Regular cardiac myocyte (primary cell): ENCODE measurements at places on chromosomes 6 and 20. TPM values are rescaled to one million over a fixed set of nuclear protein-coding genes. Genes with fewer than 3 reads are reported as not detected.

Gene SMLR1
- total RNA-seq: 0.19 TPM in 1 of 2 replicates, not detected in the other

Gene BIRC7
- total RNA-seq: under 0.01 and 0.28 TPM in 2 replicates

Gene ALDH8A1
- total RNA-seq: 0.38 and 0.85 TPM in 2 replicates

Gene SIRPB2
- total RNA-seq: not detected in 2 replicates

Gene PCK1
- total RNA-seq: not detected in 2 replicates

Gene ATP6V1G2
- 1.2 and 5.1 TPM in 2 replicates for total RNA-seq

Gene ANGPT4
- under 0.01 TPM in 1 of 2 replicates, not detected in the other for total RNA-seq

Gene MCHR2
- not detected in 2 replicates for total RNA-seq

Gene FAM83C
- total RNA-seq: under 0.01 TPM in 1 of 2 replicates, not detected in the other

Gene GJA10
- not detected in 2 replicates for total RNA-seq

Gene MAFB
- under 0.01 and 0.19 TPM in 2 replicates for total RNA-seq

Gene GRM1
- total RNA-seq: under 0.01 TPM in 2 replicates

Gene COL12A1
- total RNA-seq: 163 and 238 TPM in 2 replicates

Gene PHACTR3
- under 0.01 TPM in 1 of 2 replicates, not detected in the other for total RNA-seq

Gene GLP1R
- total RNA-seq: under 0.01 TPM in 1 of 2 replicates, not detected in the other

Gene LAMA2
- total RNA-seq: 13.6 and 64.3 TPM in 2 replicates

Gene GSTA3
- total RNA-seq: not detected in 2 replicates

Gene JPH2
- total RNA-seq: 0.96 and 2.5 TPM in 2 replicates

Gene DLK2
- 0.19 and 0.28 TPM in 2 replicates for total RNA-seq

Gene CRISP3
- not detected in 2 replicates for total RNA-seq

Gene SEMG1
- total RNA-seq: not detected in 2 replicates
